Activated effector memory CD4-positive, alpha-beta T cell treated with Interleukin-2 at 50 U/mL for 16 hours (primary cell): ENCODE measurements at places on chromosomes 11 and 22.

DNA sequence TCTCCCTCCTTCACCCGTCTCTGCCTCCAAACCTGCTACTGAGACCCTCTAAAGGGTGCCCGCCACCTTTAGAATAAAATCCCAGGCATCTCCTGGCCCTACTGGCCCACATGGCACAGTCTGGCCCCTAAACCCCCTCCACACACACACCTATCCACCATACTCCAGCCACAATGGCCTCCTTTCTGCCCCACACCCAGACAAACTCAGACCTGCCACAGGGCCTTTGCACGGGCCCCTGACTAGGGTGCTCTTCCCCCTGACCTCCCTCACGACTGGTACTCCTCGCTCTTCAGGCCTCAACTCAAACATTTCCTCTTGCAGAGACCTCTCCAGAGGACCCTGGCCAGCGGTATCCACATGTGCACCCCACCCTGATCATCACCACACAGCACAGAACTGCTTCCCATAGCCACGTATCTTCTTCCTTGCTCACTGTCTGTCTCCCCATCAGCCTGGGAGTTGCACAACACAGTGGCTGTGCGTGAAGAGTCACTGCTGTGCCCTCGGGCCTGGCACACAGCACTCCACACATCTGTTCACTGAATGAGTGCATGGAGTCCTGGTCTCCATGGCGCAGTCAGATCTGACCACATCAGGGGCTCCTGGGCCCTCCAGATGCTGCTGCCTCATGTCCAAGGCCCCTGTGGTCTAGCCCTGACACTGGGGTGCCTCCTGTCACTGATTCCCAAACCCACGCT, 66.2 kb upstream of the TCF20 start:
- DNase-seq: no peak

DNA sequence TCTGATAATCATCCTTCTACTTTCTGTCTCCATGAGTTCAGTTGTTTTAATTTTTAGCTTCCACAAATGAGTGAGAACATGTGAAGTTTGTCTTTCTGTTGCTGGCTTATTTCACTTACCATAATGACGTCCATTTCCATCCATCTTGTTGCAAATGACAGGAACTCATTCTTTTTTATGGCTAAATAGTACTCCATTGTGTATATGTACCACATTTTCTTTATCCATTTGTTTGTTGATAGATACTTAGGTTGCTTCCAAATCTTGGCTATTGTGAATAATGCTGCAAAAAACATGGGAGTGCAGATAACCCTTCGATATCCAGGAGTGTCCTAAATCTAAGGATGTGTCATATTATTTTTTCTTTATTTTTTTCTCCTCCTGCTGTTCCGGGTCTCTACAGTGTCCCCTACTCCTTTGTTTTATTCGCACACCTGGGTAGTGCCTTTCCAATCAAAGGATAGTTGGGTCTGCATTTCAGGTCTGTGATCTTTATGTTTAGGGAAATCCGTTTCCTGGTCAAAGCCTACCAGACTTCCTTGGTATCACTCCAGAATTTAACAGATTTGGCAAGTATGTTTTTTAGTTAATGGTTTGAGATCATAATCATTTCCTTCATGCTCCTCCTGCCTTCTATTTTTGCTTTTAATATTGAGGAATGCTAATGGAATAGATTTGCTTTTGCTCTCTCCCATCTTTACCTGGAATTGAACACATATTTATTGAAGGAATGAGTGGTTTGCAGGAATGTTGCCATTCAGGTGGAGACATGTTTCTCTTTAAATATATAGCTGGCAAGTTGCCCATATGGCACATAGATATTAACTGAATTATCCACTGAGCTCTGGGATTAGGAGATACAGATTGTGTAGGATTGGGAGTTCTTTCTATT, 53.7 kb downstream of the ARHGEF12 start:
- DNase-seq: no peak

GRCh38 chr11:120917559-120918239, 106.2 kb upstream of the TBCEL start:
- no peak for DNase-seq

GRCh38 chr11:85052636-85053035, 574.5 kb downstream of the DLG2 start:
- no peak for DNase-seq

- DNase-seq: no peak
Observed at GRCh38 chr11:132646890-132647289, 885.4 kb downstream of the OPCML start.
